NCI-H2171 (cell line): ENCODE measurements at places on chromosomes 6 and 20.

DNA sequence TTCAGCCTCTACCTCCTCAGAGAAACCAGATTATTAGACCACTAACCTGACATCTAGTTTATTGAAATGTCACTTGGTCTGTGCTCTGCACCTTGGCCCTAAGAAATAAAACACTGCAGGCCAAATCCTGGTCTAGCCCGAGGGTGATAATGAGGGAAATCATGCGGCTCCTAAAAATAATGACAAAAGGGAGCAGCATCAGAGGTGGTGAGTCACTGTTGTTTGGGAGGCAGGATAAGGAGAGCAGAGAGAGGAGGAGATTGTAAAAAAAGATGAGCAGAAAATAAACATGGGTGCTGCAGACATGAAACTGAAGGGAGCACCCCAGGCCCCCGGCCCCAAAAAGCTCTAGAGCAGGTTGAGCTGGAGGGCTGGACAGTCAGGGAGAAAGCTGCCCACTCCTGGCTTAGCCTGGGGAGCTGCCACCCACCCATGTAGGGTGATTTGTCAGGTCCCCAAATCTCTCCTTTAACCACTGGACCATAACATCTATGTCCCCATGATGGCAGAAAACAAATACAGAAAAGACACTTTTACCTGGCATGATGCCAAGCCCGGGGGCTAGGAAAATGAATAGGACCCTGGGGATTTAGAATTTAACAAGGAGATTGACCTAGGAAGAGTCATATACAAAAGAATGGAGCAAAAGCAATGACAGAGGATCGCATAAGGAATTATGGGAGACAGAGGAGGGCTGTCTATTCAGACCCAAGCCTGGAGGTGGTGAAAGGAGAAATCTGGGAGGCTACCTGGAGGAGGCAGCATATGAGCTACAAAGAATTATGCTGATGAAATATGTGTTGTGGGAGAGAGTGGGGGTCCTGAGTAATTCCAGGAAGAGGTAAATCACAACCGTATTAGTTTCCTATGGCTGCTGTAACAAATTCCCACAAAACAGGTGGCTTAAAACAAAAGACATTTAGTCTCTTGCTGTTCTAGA, 103.7 kb downstream of the SNAP25 start:
- DNase-seq: no peak

DNA sequence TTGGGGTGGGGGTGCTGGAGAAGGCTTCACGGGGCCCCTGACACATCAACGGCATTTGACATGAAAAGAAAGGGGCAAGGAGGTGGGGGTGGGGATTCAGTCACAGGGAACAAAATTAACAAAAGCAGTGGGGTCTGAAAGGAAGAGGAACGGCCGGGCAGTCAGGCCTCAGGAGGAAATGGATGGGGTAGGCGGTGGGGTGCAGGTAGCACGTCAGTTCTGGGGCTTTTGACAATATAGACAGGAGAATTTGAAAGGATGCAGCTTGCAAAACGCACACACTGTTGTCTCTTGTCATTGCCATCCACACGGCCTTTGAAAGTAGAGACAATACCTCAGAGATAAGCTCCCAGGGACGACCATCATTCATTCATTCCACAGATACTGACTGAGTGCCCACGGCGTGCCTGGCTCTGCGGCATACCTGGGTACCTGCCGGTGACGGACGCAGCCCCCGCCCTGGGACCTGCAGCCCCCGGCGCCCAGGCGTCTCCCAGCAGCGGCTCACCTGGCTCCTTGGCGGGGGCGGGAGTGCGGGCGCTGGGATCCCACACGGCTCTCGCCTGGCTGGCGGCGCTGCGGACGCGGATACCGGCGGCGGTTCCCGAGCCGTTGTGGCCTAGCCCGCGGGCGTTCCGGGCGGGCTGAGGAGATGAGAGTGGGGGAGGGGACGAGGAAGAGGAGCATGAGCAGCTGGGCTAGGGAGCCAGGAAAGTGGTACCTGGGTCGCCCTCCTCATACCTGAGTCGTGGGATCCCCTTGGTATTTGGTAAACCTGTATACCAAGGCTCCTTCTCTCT, at the start of gene SLC26A8:
TSS of gene SLC26A8 (minus strand) at position 646 of the 800 bp plus-strand sequence. CDS start 4,934 bp downstream, outside the sequence.
- no peak for DNase-seq

DNA sequence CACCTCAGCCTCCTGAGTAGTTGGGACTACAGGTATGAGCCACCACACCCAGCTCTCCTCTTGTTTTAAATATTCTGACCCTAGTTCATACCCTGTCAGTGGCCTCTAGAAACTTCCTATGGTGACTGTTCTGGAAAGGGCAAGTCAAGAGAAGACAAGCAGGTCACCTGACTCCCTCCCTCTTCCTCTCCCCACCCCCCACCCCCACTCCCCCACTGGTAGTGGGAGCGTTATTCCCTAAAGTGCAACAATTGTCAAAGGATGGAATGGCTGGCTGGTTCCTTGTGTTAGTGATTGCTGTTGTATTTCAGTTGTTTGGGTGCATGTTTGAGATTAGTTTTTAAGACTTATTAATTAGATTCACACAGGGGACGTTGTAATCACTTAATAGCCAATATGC, 136.1 kb downstream of the CARMIL1 start:
- no peak for DNase-seq

- DNase-seq: no peak
Observed at GRCh38 chr6:136614994-136615393, 64.8 kb upstream of the MAP7 start.

- no peak for DNase-seq
Observed at GRCh38 chr6:167469101-167469500, 144.2 kb downstream of the TTLL2 start.

DNA sequence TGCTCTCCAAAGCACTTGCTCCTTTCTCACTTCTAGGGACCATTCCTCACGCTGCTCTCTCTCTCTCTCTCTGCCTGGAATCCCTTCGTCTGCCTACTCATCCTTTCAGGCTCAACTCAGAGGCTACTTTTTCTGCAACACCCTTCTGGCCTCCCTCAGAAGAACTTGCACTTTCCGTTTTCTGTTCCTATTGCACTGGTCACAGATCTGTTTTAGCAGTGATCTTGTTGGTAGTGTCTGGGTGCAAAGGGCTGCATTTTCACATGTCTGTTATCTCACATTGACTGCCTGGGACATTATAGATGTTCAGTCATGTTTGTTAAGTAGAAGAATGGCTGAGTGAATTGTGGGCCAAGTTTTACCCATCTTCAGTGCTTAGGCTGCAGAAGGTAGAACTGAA, 63.5 kb downstream of the RIN2 start:
- no peak for DNase-seq

DNA sequence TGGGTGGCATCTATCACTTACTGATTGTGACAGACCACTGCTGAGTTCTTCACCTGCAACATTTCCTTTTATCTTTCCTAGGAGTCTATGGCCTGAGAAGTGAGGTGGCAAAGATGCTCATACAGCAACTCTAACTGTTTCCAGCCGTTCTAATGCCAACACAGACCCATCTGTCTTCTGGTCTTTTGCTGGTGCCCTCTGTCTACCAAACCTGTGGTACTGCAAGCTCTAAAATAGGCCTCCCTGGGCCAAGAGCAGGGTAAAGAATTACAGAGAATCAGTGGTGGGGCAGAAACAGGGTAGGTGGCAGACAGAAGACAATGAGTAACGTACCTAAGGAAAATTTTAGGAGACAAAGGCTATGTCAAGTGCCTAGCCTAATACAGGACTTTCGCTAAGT, 611.0 kb upstream of the FLRT3 start:
- no peak for DNase-seq

- DNase-seq: no peak
Observed at GRCh38 chr20:8901237-8902025, 167.5 kb upstream of the PLCB4 start.

DNA sequence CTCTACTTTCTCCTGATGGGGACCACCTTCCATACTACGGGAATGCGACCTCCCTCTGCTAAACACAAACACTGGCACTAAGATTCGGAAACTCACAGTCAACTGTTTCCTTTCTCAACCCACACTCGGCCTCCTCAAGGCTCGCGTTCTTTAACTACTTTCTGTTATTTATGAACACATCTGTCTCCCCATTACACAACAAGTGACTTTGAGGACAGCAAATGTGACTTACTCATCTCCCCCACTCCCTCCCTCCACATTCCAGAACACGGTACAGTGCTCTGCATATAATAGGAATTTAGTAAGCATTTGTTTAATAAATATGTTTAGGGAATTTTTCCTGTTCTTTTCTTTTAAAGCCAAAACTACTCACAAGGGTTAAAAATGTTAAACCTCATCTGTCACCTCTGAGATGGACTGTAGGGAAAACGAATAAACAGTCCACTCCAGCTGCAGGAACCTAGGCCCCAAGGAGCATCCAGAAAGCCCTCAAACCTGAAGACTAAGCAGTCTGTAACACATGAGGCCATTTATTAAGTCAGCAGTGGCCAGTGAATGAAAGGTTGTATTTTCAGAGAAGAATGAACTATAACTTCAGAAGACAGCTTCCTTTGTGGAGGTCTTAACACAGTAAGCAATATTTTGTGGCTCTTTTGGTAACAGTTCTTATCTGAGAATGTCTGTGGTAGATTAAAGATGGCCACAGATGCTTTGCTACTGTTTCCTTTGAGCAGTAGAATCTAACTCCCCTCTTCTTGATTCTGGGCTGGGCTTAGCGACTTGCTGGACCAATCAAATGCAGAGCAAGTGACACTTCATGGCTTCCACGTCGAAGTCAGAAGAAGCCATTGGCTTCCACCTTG, 209.6 kb upstream of the DTNBP1 start:
- no peak for DNase-seq

GRCh38 chr6:166862287-166862977, 93.9 kb downstream of the RNASET2 start:
- no peak for DNase-seq

DNA sequence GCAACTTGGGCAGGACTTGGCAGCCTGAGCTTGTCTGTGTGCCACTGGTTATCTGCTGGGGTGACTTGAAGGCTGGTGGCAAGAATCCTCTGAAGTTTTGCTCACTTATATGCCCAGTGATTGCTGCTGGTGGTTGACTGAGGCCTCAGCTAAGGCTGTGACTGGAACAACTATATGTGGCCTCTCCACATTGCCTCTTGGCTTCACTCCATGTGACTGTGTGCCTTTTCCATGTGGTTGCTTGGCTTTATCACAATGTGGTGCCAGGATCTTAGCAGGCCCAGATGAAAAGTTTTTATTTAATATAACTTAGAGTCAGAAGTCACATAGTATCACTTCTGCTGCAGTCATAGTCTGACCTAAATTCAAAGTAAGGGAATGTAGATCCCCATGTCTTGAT, 104.5 kb downstream of the ADAT2 start:
- no peak for DNase-seq

DNA sequence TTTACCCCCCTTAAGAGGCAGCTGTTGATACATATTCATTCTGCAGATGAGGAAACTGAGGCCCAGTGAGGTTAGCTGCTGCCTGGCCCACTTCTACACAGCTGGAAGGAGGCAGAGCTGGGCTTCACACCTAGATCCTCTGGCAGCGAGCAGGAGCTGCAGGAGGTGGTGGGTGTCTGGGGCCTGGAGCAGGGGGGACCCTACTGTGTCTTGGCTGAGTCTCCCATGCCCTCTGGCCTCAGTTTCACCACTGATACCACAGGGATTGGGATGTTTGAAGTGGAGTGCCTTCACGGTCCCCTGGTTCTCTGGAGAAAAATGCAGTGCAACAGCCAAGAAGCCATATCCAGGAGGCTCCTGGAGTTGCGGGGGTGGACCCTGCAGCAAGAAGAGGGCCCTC, 8.2 kb upstream of the BPIFA2 start:
- DNase-seq: no peak

- no peak for DNase-seq
Observed at GRCh38 chr6:17086469-17086868, 15.4 kb upstream of the STMND1 start.

DNA sequence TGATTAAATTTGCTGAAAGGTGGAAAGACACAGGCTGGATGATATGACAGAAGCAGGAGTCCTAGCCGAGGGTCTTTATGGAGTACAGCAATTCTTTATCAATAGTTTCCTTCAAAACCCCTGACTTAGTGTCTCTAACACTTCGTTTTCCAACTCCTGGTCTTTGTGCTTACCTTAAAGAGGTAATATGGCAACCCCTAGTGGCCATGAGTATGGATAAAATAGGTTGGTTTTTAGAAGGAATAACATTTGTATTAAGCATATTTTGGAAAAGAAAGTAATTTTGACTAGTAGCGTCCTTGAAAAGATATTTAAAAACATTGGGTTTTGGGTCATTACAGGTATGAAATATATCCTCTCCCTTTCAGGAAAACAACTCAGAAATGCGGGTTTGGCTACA, 51.9 kb downstream of the VGLL2 start:
- no peak for DNase-seq

DNA sequence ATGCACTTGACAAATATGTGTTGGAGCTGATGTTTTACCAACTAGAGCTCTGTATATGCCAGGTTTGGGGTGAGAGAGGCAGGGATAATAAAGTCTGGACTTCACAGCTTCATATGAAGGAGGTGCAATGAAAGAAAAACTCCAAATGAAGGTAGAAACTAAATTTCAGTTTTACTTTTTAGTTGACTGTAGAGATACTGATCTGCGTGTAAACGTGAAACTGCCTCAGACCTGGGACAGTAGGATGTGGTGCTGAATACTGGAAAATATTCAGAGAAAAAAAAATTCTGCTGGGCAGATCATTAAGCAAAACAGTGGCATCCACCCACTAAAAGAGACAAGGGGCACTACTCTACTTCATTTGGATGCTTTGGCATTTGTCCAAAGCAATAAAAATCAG, 94.5 kb downstream of the BACH2 start:
- no peak for DNase-seq

GRCh38 chr6:168045706-168046620, 33.0 kb downstream of the FRMD1 start:
- DNase-seq: peak; percentile 31

DNA sequence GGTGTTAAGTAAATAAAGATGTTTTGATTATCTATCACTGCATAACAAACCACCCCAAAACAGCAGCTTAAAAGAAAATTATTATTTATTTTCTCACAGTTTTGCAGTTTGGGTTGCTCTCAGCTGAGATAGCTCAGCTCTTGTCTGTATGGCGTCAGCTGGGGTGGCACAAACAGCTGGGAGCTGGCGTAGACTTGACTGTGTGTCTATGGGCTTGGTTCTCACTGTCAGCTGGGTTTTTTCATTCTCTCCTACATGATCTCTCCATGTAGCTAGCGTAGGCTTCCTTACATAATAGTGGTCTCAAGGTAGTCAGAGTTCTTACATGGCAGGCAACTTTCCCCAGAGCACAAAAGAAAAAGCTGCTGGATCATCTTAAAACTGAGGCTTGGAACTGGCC, 6.5 kb upstream of the TMEM74B start:
- DNase-seq: no peak
